ENCODE measurements at places on chromosomes 1 and 21.

GRCh38 chr1:197841883-197842553, 60.4 kb upstream of the C1orf53 start:
- no peak for DNase-seq

DNA sequence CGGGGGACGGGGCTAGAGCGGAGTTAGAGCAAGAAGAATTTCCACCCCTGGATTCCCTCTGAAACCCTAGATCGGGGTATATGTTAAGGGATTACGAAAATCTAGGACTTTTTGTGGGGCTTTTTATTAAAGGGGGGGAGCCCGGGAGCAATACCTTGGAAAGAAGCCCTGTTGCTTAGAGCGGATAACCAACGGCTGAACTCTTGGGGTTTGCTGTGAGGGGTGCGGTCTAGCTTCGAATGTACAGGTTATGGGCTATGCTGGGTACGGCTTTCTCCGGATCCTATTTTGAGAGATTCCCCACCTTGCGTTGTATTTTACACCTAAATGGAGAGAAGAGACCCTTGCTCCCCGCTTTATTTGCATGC, 626 bp downstream of the DYRK3 start:
- DNase-seq: no peak

DNA sequence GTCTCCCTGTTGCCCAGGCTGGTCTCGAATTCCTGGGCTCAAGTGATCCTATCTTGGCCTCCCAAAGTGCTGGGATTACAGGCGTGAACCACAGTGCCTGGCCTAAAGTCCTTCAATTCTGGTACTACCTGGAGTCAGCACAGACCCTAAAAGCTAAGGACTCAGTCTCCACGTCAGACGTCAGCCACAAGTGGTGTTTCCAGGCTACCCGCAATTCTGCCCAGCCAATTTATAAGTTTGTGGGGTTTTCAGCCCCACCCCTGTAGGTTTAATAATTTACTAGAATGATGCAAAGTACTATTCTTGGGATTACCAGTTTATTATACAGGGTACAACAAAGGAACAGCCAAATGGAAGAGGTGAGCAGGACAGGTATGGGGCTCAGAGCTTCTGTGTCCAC, 10.6 kb upstream of the DIP2A start:
- no peak for DNase-seq

GRCh38 chr1:200916152-200916551, 21.5 kb downstream of the INAVA start:
- DNase-seq: no peak

DNA sequence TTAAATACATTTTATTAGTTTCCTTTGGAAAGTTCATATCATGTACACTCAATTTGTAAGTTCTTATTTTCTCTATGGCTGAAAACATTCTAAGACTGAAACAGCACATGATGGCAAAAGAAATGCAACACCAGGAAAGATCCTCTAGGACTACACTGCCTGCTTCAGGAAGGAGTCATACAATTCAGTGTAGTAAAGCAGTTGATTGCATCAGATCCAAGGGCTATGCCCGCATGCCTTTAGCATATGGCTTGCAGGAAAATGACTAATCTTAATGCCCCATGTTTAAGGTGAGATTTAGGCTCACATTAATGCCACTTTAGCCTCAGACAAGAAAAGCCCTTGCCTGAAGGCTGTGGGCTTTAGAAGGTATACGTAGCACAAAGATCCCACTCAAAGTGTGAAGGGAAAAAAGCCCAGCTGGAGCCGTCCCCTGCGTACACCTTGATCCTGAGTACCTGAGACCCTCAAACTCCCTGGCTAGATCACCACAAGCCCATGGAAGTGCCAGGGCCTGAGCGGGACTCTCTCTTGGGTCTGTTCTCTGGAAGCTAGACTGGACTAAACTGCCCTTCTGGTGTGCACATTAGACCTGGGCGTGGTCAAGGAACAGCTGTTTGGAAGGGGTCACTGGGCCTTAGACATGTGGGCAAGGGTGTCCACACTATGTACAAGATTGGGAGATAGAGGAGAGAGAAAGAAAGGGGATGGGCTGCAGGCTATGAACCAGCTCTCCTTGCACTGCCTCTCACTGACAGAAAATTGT, 52.9 kb downstream of the ESRRG start:
- no peak for DNase-seq

GRCh38 chr21:34647555-34647954, 21.2 kb upstream of the CLIC6 start:
- DNase-seq: no peak

DNA sequence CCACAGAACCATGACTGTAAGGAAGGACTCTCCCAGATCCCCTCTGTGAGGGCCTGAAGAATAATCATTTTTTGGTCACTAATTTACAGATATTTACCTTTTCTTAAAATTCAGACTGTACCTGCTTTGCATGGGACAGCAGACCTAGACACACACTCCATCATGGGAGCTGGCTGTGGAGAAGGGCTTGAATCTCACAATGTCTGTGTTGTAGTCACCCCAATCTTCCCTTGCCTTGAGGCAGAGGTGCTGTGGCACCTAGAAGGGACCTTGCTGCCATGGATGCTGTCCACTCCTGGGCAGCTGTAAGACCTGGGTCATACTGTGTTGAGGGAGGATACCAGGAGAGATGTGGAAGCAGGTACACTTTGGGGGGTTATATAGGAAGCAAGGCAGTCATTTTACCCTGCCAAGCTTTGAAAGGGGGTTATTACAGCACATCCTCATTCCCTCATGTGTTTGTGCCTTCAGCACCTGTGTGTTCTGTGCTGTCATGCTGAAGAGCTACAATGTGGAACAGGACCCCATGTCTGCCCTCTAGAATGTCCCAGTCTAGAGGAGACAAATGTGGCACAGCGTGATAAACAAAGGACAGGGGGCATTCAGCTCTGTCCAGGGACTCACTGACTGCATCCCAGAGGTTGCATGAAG, 27.1 kb downstream of the TRAF5 start:
- DNase-seq: no peak

GRCh38 chr1:234533975-234534876, 55.2 kb upstream of the TARBP1 start:
- no peak for DNase-seq

DNA sequence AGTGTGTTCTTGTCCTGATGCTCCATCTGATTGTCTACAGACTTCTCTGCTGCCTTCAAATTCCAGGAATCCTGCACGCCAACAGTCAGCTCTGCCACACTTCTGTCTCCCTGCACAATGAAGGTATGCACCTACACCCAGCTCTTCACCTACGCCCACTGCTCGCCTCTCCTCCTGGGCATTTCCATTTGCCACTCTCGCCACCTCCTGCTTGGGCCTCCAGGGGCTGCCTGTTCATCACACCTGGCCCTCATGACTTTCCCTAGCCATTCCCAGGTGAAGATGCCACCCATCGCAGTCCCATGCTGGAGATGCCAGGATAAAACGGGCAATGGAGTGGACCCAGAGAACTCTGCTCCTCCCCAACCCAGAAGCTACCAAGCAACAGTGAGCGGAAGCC, 96.5 kb upstream of the ATP1A1 start:
- no peak for DNase-seq

GRCh38 chr1:17615157-17615556, 75.7 kb downstream of the ARHGEF10L start:
- no peak for DNase-seq

DNA sequence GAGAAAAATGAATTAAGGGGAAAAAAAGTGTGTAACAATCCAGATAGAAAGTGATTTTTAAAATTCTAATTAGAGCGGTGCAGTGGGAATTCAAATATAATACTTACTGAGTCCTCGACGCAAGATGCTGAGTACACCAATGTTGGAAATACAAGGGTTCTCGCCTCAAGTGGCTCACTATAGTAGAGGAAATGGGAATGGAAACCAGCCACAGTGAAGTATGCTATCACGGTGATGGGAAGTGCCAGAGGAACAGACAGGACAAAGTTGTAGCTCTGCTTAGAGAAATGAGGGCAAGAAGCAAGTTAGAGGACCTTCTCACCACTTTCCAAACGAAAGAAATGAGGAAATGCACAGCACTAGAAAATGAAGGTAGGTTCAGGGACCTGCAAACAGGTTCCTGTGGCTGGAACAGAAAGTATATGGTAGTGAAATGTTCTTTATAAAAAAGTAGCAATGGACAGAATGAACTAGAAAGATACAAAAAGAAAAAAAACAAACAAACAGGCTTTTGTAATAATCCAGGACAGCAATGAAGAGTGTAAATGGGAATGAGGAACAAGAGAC, 13.5 kb downstream of the EGLN1 start:
- no peak for DNase-seq

GRCh38 chr1:234585330-234586055, 24.5 kb downstream of the IRF2BP2 start:
- no peak for DNase-seq

GRCh38 chr1:61640531-61641530, 84.1 kb downstream of the TM2D1 start:
- no peak for DNase-seq

GRCh38 chr1:236143104-236143948, 987 bp downstream of the GPR137B start:
- DNase-seq: no peak

DNA sequence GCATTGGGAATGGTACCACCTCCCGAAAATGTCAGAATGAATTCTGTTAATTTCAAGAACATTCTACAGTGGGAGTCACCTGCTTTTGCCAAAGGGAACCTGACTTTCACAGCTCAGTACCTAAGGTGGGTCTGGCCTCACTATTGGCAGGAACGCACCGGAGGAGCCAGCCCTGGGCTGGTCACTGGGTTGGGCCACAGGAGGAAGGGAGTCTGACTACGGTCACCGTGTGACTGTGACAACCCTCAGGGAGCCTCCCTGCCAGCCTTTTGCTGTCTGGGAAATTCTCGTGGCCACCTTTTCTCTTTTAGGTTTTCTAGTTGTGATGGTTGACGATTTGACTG, 2.2 kb downstream of the IL10RB start:
- no peak for DNase-seq

DNA sequence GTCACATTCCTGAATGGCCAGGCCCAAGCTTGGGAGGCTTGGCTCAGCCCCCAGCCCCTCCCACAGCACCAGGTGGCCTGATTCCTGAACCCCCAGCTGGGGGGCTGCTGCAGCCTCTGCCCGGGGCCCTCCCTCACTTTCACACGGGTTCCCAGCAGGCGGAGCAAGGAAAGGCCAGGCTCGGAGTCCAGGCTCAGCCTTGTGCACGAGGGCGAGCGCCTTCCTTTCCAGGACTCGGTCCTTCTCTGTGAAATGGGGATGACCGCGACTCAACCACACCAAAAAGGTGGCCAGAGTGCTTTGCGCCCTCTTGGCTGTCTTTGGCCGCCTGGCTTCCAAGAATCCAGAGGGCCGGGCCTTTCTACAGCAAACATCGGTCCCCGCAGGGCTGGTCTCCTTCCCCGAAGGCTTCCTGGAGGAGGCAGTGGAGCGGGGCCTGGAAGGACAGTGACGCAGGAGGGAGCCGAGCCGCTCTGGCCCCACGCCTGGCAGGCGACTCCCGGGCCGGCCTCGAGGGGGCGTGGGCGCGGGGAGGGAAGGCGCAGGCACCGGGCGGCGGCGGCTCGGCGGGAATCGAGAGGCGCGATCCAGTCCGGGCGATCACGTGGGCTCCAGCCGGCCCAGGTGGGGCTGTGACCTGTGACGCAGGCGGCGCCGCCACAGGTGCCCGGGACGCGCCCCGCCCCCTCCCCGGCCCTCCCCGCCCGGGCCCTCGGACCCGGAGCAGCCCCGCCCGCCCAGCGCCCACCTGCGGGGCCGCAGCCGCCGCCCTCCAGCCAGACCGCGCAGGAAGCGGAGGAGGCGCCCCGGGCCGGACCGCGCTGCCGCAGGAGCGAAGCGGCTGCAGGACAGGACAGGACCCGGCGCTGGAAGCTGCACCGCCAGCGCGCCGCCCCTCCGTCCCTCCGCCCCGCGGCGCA, at the start of gene ARHGEF16:
ARHGEF16 (plus strand) TSS at position 775 of the 920 bp plus-strand sequence. CDS start 8,420 bp downstream, outside the sequence.
- peak; percentile 76 for DNase-seq

- no peak for DNase-seq
Observed at GRCh38 chr1:50163680-50164079, 55.0 kb downstream of the ELAVL4 start.

All from 8988T (cell line).